Glutamatergic neuron (in vitro differentiated cells): ENCODE measurements at places on chromosomes 7 and 10.
A peak's percentile ranks its signal among the peaks of the same experiment; 100 is the strongest.

GRCh38 chr10:24730811-24731210 lies 7.1 kb upstream of the ARHGAP21 start:
- no peak for DNase-seq

GRCh38 chr10:114022766-114023597 lies 20.7 kb upstream of the ADRB1 start:
- DNase-seq: no peak

DNA sequence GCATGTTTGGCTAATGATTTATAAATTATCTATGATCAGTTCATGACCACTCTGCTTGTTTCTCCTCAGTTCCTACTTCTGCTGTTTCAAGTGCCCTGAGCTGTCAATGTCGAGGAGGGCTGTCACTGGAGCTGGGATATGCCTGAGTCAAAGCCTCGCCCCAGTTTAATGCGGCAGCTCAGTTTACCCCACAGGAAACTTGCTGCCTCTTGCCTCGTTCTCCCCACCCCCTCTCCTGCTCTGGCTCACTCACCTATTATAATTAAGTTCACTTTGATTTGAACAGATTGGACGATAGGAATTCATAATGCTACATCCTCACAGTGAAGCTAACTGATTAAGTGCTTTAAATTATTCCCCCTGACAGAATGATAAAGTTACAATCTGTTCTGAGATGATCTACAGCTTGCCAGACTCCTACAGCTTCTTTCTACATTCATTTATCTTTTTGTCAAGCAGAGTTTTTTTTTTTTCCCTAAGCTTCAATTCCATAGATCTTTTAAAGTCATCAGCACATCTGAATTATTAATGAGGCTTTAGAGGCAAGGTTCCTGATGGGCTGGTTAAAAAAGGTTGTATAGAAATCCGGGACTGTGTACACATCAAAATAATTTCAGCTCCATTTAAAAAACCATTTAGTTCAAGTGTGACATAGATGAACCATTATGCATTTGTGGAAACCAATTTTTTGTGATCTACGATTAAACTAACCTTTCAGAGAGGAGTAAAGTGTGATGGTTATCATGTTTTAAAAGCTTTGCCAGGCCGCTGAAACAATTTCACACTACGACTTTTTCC lies 758.3 kb downstream of the KCNMA1 start:
- DNase-seq: no peak

DNA sequence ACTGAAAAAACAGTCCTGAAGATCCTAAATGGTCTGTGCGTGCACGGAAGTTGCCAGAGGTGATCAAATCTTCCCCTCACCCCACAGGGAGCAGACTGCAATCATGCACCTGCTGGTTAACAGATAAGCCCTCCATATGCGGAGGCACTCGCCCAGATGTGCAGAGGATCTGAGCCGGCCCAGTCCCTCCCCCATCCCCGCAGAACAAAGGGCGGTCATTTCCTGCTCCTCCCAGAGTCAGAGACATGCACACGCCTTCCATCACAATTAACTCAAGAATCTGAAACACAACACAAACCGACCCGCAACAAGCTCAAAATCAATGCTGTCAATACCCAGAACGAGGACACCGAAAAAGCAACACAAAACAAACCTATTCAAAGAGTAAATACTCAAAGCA lies 24.2 kb downstream of the CRTAC1 start:
- DNase-seq: peak; percentile 45

- DNase-seq: no peak
These were observed 59.7 kb upstream of the LAMB4 start for GRCh38 chr7:108189733-108190388.

GRCh38 chr10:95354110-95354509 lies 63.3 kb upstream of the PDLIM1 start:
- DNase-seq: no peak

DNA sequence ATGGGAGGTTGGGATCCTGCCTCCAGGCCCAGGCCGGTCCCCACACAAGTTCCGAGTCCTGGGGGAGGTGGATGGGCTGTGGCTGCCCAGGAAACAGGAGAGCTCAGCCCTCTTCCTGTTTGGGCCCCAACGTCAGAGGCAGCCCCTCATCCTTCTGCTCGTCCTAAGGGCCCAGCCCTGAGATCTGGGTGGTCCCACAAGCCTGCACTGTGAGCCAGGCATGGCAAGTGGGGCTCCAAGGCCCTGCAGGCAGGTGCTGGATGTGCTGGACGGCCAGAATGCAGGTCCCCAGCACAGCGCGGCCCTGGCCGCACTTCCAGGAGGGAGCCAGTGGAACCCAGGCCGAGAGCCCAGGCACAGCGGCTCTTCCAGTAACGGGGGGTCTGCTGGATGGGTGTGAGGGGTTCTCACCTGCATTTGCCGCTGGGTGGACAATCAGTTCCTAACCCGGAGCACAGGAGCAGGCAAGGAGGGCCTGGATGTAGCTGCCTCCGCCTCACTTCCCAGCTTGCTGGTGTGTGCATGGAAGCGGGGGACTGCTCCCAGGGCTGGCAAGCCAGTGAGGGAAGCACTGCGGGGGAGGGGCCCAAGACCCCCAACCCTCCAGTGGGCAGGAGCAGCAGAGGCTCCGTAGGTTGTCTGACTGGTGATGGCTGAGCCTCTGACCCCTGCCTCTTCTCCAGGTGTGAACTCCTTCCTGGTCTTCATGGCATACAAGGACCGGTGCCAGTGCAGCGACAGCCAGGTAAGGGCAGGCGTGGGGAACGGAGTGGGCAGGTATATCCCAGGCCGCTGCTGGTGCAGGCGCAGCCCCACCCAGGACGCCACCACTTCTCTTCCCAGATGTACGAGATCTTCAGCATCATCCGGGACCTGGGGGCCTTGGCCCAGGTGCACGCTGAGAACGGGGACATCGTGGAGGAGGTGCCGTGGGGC lies 9.7 kb downstream of the DPYSL4 start:
- DNase-seq: peak; percentile 12

DNA sequence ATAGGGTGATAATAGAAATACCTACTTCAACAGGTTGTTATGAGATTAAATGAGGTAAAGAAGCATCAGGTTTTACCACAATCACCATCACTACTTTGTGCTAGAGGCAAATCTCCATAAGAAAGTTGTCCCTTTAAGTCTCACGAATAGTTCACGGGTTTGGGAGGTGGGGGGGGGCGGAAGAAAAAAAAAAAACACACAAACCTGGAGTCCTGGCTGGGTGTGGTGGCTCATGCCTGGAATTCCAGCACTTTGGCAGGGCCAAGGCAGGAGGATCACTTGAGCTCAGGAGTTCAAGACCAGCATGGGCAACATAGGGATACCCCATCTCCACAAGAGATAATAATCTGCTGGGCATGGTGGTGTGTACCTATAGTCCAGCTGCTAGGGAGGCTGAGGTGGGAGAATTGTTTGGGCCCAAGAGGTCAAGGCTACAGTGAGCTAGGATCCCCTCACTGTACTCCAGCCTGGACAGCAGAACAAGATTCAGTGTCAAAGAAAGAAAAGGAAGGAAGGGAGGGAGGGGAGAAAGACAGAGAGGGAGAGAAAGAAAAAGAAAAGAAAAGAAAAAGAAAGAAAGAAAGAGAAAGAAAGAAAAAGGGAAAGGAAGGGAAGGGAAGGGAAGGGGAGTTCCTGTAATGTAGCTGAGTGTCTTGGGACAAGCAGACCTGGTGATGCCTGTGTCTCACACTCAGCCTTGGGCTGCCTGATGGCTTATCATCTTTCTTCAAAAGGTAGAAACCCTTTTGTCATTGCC lies 231.4 kb downstream of the CREB5 start:
- no peak for DNase-seq

- DNase-seq: no peak
These were observed 36.7 kb upstream of the LRRC4 start for GRCh38 chr7:128067983-128068382.

- DNase-seq: no peak
These were observed 1107.2 kb upstream of the CELF2 start for GRCh38 chr10:9910446-9910845.

GRCh38 chr7:19020711-19021110 lies 96.7 kb downstream of the TWIST1 start:
- DNase-seq: no peak

DNA sequence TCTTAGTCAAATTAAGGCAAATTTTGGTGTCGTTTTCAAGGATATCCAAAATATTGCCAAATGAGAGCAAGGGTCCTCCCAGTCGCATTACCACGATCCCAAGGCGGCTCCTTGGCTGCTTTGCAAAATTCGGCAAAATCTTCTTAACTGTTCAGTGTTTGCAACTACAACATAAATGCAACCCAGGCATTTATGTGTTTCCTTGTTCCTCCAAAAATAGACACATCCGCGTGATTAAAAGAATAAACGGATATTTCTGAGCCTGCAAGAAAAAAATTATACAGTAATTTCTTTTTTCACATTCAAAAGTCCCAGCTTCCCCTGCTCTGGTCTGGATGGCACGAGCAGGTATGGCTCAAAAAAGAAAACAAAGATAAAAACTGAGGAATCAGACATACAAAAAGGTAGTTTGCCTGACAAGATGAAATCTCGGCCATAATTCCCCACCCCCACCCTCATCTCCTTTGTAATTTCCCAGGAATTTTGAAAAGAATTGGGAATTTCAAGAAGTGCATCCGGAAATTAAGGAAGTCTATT lies 6.0 kb downstream of the SKIDA1 start:
- no peak for DNase-seq

GRCh38 chr7:93877742-93878141 lies 12.8 kb downstream of the TFPI2 start:
- DNase-seq: no peak

DNA sequence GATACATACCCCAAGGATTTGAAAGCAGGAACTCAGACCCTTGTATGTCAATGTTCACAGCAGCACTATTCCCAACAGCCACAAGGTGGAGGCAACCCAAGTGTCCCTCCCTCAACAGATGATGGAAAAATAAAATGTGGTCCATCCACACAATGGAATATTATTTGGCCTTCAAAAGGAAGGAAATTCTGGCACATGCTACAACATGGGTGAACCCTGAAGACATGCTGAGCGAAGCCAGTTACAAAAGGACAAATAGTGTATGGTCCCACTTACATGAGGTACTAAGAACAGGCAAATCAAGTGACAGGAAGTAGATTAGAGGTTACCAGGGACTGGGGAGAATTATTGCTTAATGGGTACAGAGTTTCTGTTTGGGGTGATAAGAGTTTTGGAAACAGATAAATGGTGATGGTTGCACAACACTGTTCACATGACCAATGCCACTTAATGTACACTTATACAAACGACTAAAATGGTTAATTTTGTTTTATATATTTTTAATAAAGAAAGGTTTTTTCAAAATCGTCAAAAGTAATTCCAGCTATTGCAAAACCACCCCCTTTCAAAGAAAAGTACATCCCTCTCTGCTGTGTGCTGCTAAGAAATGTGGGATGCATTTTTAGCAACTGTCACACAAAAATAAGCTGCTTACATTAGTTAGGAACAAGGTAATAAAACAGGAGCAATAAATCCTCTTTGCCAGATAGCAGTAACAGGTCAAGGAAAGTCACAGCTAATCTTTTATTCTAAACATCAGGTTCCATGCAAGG lies 85.7 kb downstream of the GRB10 start:
- no peak for DNase-seq
